ENCODE measurements at places on chromosomes 12 and 14. TPM values are rescaled to one million over a fixed set of nuclear protein-coding genes. Genes with fewer than 3 reads are reported as not detected.

The DHRS4 gene
- 11.2 TPM for total RNA-seq

DNA sequence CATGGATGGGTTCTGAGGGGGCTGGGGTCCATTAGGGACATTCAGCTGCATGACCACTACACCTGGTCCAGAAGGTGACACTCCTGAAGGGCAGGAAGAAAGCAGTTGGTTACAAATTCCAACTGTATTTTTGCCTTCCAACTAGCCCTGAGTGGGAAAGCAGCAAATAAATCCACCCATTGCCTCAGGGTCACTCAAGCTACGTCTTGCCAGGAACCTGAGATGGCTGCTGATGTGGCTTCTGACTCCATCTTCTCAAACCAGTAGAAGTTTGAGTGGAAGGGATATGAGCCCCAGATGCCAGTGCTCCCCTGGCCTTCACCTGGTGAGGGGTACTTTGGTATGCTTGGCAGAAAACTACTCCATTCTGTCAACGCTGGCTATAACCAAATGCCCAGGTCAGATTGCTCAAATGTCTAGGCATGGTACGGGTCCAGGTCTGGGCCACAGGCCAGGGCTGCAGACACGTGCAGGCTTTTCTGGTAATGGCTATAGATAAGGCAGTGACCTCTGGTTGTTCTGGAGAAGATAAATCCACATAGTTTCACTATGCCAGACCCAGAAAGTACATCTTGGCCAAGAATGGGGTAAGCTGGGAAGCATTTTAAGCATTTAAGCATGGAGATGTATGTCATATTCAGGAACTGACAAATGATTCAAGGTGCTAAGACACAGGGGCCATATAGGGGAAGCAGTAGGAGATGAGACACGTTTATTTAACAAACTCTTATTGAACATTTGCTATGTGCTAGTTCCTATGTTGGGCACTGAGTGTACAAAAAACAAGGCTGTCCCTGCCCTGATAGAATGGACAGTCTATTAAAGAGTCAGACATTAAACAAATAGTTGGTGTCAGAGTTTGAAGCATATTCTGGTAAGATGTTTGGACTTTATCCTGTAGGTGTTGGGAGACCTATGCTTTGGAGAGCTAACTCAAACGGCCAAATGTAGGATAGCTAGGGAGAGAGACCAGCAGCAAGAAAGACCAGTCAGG is 8.3 kb upstream of the STAC3 start:
- H3K4me1 ChIP-seq: no peaks in the 10 kb centered on the region
- peaks cover 24% of the 10 kb centered on the region for H3K36me3 ChIP-seq
- H3K27me3 ChIP-seq: no peaks in the 10 kb centered on the region
- DNase-seq: no peak
- no peak overlapping the region for H3K4me3 ChIP-seq

The PIANP gene
- total RNA-seq: 5.2 TPM

The MYF5 gene
- total RNA-seq: not detected

DNA sequence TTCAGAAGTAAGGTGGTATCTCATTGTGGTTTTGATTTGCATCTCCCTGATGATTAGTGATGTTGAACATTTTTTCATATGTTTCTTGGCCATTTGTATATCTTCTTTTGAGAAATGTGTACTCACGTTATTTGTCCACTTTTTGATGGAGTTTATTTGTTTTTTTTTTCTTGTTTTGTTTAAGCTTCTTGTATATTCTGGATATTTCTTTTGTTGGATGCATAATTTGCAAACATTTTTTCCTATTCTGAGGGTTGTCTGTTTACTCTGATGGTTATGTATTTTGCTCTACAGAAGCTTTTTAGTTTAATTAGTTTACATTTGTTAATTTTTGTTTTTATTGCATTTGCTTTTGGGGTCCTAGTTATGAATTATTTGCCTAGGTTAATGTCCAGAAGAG is 927.4 kb upstream of the LRFN5 start:
- no peak overlapping the region for H3K27ac ChIP-seq
- no peaks in the 10 kb centered on the region for H3K4me1 ChIP-seq
- DNase-seq: no peak
- H3K36me3 ChIP-seq: peaks cover 13% of the 10 kb centered on the region

The BHLHE41 gene
- 0.33 TPM for total RNA-seq

- H3K36me3 ChIP-seq: no peaks in the 10 kb centered on the region
- H3K4me1 ChIP-seq: no peaks in the 10 kb centered on the region
- no peak overlapping the region for H3K4me3 ChIP-seq
These were observed 24.9 kb upstream of the FUT8 start for GRCh38 chr14:65387628-65388027.

The ABCC9 gene
- not detected for total RNA-seq

DNA sequence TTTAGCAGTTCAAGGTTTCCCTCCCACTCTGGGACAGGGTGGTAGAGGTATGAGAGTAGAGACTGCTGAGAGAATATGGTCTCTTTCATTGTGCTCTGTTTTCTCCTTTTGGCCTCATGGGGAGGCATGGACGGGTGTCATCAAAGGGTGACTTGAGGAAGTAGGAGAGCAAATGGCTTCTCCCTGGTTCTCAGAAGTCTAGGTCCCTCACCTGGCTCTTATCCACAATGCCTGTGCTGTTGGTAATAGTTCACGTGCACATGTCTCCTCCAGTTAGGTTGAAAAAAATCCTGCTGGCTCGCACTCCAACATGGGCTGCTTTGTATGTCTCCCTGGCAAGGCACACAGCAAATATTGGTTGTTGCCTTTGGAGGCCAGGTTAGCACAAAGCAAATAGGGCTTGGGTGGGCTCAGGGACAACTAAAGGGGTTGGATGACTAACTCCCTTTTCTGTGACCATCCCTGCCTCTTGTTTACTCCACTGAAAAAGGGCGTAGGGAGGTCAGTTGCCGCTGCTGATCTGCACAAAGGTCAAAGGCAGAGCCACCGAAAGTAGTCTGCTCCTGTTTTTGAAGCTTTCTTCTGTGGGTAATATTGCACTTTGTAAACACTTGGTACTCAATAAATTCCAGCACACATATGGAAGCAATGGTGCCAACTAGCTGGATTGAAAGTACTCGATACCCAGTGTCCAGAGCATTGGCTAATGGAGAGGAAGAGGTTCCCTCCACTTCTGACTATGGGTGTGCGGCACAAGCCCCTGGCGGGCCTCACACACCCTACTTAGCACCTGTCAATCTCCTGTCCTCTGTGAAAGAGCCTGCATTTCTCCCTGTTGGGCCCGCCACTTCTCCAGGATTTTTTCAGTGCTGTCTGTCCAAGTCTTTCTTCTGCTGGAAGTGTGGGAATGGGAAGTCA is 121.8 kb downstream of the SLC38A6 start:
- peaks cover 18% of the 10 kb centered on the region for H3K36me3 ChIP-seq
- H3K4me3 ChIP-seq: no peak overlapping the region
- DNase-seq: no peak
- H3K27ac ChIP-seq: peak overlapping the region; percentile 85
- peaks cover 32% of the 10 kb centered on the region for H3K4me1 ChIP-seq

The EIF2S3B gene
- total RNA-seq: 2.2 TPM

The CFAP251 gene
- 0.81 TPM for total RNA-seq

DNA sequence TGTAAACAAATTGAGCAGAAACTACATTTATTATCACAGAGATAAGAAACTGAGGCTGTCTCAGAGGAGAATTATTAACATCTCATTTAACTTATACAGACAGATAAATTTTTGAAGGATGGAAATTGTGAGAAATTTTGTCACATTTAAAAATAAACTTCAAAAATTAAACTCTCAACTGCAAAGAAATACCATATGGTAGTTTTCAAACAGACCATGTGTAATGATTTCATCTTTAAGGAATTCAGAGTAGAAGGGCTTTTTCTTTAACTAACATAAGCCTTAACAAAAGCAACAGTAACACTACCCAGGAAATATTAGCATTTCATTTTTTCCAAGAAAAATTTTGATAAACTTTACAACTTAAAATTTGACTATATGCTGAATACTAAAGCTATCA is 26.6 kb downstream of the NUP37 start:
- no peaks in the 10 kb centered on the region for H3K4me1 ChIP-seq
- H3K27me3 ChIP-seq: no peaks in the 10 kb centered on the region
- H3K36me3 ChIP-seq: peaks cover 15% of the 10 kb centered on the region
- DNase-seq: no peak
- H3K4me3 ChIP-seq: no peak overlapping the region

The TMEM132C gene
- 0.22 TPM for total RNA-seq

The MUCL1 gene
- not detected for total RNA-seq

- H3K27ac ChIP-seq: no peak overlapping the region
- H3K4me3 ChIP-seq: peak overlapping the region; percentile 46
- H3K36me3 ChIP-seq: no peaks in the 10 kb centered on the region
These were observed 6.0 kb downstream of the B4GALNT1 start for GRCh38 chr12:57626921-57627445.

DNA sequence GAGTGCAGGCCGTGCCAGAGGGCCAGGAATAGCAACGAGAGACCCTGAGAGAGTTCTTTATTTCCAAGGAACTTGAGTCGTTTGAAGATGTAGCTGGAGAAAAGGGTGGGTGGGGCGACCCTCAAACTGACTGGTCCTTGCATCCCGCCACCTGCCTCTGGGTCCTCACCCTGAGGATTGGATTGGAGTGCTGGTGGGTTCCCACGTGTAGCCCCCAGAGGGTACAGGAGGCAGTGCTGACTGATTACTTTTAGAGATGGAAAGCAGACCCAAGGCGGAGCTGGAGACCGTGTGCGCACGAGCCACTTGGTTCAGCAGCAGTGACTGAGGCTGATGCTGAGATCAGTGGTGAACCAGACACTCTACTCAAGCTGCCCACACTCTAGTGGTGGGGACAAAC is 6.9 kb downstream of the EMG1 start:
- no peak overlapping the region for H3K4me3 ChIP-seq
- H3K4me1 ChIP-seq: no peaks in the 10 kb centered on the region
- no peaks in the 10 kb centered on the region for H3K27me3 ChIP-seq

Measured in H9 (cell line).